ENCODE measurements at places on chromosomes 7 and 10. TPM values are rescaled to one million over a fixed set of nuclear protein-coding genes. Genes with fewer than 3 reads are reported as not detected.
A peak's percentile ranks its signal among the peaks of the same experiment; 100 is the strongest.

DNA sequence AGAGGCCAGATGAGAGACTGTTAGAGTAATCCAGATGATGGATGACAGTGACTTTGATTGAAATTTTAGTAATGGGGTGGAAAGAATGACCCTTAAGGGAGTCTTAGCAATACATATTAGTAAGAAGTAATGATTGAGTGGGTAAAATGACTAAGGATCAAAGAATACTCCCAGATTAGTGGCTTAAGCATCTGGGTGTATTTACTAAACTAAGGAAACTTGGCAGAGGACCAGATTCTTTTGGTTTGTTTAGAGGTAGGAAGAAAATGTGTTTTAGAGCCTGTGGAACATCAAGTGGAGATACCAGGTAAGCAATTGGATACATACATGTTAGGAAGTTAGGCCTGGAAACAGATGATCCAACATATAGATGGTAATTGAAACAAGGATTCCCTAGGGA lies 58.8 kb upstream of the ADRA2A start:
- no peaks in the 10 kb centered on the region for H3K4me1 ChIP-seq
- DNase-seq, result no peak
- H3K36me3 ChIP-seq, result peaks cover 36% of the 10 kb centered on the region
- no peaks in the 10 kb centered on the region for H3K27me3 ChIP-seq
- H3K4me3 ChIP-seq, result no peak overlapping the region

GRCh38 chr7:22338877-22339276 lies 18.1 kb downstream of the RAPGEF5 start:
- H3K4me1 ChIP-seq, result peaks cover 11% of the 10 kb centered on the region
- no peak overlapping the region for H3K4me3 ChIP-seq
- H3K36me3 ChIP-seq, result no peaks in the 10 kb centered on the region
- DNase-seq, result no peak

Gene ZNF853
- 13.7 TPM for total RNA-seq

Gene SEMA4G
- total RNA-seq, result 57.1 TPM

- no peaks in the 10 kb centered on the region for H3K4me1 ChIP-seq
- no peaks in the 10 kb centered on the region for H3K36me3 ChIP-seq
- no peak for DNase-seq
Measured at GRCh38 chr10:111875725-111876124, 307.8 kb downstream of the GPAM start.

DNA sequence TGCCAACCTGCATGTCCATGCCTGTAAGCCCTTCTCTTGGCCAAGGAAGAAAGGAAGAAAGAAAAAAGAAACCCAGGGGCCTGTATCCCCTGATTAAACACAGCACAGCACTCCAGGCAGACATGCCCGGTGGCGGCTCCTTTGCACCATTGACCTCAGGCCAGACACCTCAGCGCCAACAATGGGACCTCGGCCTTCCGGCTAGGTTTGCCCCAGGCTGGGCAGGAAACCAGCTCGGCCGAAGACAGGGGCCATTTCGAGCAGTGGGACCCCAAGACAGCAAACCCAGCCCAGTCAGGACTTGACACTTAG lies 2.8 kb downstream of the HOXA10 start:
- no peak for DNase-seq
- peaks cover 4% of the 10 kb centered on the region for H3K4me1 ChIP-seq
- no peak overlapping the region for H3K4me3 ChIP-seq
- peaks cover 84% of the 10 kb centered on the region for H3K27me3 ChIP-seq
- no peak overlapping the region for H3K27ac ChIP-seq

Gene PRKAR2B
- 20.3 TPM for total RNA-seq

- H3K27me3 ChIP-seq, result peaks cover 31% of the 10 kb centered on the region
- H3K4me1 ChIP-seq, result no peaks in the 10 kb centered on the region
- H3K36me3 ChIP-seq, result no peaks in the 10 kb centered on the region
- H3K4me3 ChIP-seq, result no peak overlapping the region
- H3K27ac ChIP-seq, result no peak overlapping the region
Measured at GRCh38 chr10:69742928-69743602, 58.6 kb upstream of the COL13A1 start.

DNA sequence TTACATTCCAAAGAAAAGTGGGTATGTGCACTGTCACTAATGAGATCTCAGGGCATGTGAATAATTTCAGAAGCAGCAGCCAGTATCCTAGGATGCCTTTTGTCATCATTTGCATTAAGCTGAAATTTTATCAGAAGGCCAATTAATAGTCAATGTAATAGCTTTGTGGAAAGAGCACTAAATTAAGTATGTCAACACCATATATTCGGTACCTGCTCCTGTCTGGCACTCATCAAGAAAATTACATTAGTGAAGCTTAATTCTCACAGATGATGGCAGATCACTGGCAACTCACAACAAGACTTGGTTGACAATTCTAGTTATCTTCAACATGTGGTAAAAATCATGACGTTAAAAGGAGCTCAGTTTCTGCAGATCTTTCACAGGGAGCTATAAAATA lies 271.4 kb downstream of the PARD3 start:
- peaks cover 18% of the 10 kb centered on the region for H3K4me1 ChIP-seq
- H3K27me3 ChIP-seq, result no peaks in the 10 kb centered on the region
- no peak overlapping the region for H3K4me3 ChIP-seq
- DNase-seq, result no peak

Gene CLRN3
- total RNA-seq, result 2.7 TPM

GRCh38 chr10:49212076-49212475 lies 23.9 kb upstream of the TMEM273 start:
- no peaks in the 10 kb centered on the region for H3K4me1 ChIP-seq
- H3K36me3 ChIP-seq, result no peaks in the 10 kb centered on the region
- peaks cover 21% of the 10 kb centered on the region for H3K27me3 ChIP-seq

GRCh38 chr10:109784236-109784635 lies 139.1 kb downstream of the XPNPEP1 start:
- H3K27me3 ChIP-seq, result no peaks in the 10 kb centered on the region
- no peak overlapping the region for H3K4me3 ChIP-seq
- no peaks in the 10 kb centered on the region for H3K4me1 ChIP-seq
- no peak overlapping the region for H3K27ac ChIP-seq
- H3K36me3 ChIP-seq, result no peaks in the 10 kb centered on the region
- DNase-seq, result no peak

- no peaks in the 10 kb centered on the region for H3K36me3 ChIP-seq
- H3K27ac ChIP-seq, result no peak overlapping the region
- H3K4me3 ChIP-seq, result no peak overlapping the region
Measured at GRCh38 chr10:78474743-78475142, 441.1 kb downstream of the RPS24 start.

- H3K4me3 ChIP-seq, result no peak overlapping the region
- H3K4me1 ChIP-seq, result peaks cover 22% of the 10 kb centered on the region
- no peaks in the 10 kb centered on the region for H3K27me3 ChIP-seq
- DNase-seq, result no peak
Measured at GRCh38 chr10:25383686-25384085, 208.9 kb downstream of the GPR158 start.

GRCh38 chr7:39880556-39880955 lies 69.5 kb upstream of the CDK13 start:
- H3K27me3 ChIP-seq, result no peaks in the 10 kb centered on the region
- H3K27ac ChIP-seq, result peak overlapping the region; percentile 54
- H3K4me1 ChIP-seq, result peaks cover 1% of the 10 kb centered on the region
- DNase-seq, result no peak
- no peak overlapping the region for H3K4me3 ChIP-seq
- no peaks in the 10 kb centered on the region for H3K36me3 ChIP-seq

DNA sequence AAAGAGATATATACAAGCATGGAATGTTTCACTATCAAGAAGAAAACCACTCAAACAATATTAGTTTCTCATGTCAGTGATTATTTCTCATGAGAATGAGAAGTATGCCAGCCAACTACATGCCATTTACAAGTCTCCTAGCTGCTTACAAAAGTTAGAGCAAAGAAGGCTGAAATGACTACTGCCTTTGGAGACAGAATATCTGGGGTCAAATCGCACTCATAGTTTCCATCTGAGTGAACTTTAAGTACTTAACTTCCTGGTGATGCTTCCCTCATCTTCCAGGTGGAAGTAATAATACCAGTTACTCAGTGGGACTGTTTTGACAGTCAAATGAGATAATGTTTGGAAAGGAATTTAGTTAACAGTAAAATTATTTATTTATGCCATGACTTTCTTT lies 42.0 kb upstream of the RHOBTB1 start:
- peaks cover 14% of the 10 kb centered on the region for H3K27me3 ChIP-seq
- peaks cover 4% of the 10 kb centered on the region for H3K4me1 ChIP-seq
- no peak overlapping the region for H3K4me3 ChIP-seq
- no peaks in the 10 kb centered on the region for H3K36me3 ChIP-seq
- H3K27ac ChIP-seq, result no peak overlapping the region

DNA sequence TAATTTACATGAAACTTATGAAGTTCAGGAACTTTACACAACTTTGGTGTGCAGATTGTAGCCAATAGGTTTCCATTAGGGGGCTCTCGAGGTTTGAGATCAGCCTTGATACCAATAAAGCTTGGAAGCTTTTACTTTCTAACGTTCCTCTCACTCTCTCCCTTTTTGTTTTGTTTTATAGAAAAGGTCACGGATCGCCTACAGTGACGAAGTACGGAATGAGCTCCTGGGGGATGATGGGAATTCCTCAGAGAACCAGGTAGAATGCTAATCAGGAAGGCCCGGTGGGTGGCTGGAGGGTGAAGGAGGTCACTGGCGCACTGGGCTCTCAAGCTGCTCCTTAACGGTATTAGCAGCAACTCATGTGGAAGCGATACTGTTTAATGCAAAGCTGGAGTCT lies 79.9 kb downstream of the VTI1A start:
- peaks cover 4% of the 10 kb centered on the region for H3K4me1 ChIP-seq
- H3K36me3 ChIP-seq, result peaks cover 4% of the 10 kb centered on the region
- H3K27me3 ChIP-seq, result no peaks in the 10 kb centered on the region
- no peak overlapping the region for H3K27ac ChIP-seq

Gene ERVW-1
- total RNA-seq, result not detected

Gene ACTL6B
- 4.2 TPM for total RNA-seq

Gene CPEB3
- total RNA-seq, result 2.3 TPM

- H3K4me3 ChIP-seq, result no peak overlapping the region
- DNase-seq, result no peak
- H3K27me3 ChIP-seq, result no peaks in the 10 kb centered on the region
- H3K36me3 ChIP-seq, result no peaks in the 10 kb centered on the region
Measured at GRCh38 chr7:51035716-51036115, 253.0 kb upstream of the GRB10 start.

DNA sequence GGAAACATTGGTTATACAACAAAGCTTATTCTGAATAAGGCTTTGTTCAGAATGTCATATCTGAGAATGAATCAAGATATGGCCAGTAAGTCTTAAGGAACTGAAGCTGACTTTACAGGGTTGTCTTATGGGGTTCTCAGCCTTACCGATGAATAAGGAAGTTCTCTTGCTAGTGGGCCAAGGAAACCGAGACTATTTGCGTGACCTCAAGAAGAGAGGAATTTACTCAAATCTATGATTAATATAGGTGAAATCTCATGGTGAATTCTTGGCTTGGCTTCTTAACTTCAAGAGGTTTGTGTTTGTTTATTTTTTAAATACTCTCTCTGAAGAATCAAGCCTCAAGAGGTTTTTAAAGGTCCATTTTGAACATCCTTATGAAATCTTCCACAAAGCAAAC lies 4.7 kb upstream of the MRLN start:
- peaks cover 9% of the 10 kb centered on the region for H3K4me1 ChIP-seq
- peaks cover 1% of the 10 kb centered on the region for H3K36me3 ChIP-seq
- H3K4me3 ChIP-seq, result no peak overlapping the region

DNA sequence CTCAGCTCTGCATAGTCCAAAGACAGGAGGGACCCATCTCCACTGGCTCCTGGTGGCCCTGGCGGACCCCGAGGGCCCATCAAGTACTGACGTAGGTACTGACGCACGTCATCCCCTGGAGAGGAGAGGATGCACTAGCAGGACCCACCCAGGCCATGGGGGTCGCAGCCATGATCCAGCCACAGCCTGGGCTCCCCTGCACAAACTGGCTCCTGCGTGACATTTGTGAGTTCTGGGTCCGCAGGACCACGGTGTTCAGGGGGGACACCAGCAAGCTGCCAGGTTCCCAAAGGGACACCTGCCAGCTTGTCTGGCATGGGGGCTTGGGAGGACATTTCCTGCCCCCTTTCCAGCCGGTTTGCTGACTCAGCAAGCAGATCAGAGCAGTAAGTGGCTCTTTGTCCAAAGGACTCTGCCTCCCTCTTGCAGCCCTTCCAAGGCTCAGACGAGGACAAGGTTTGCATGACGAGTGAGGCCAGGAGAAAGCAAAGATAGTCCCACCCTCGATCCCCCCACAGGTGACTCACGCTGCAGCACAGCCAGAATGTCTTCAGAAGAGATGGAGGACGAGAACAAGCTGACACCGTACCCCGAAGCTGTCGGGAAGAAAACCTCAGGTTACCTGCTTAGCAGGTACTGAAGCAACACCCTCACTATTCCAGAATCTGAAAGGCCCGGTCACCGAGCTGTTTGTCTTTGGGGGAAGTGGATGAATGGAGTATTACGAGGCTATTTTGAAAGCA lies 49.0 kb downstream of the COL17A1 start:
- H3K4me3 ChIP-seq, result no peak overlapping the region
- peaks cover 1% of the 10 kb centered on the region for H3K36me3 ChIP-seq
- no peaks in the 10 kb centered on the region for H3K27me3 ChIP-seq
- H3K27ac ChIP-seq, result no peak overlapping the region
- no peaks in the 10 kb centered on the region for H3K4me1 ChIP-seq

- DNase-seq, result no peak
- H3K27me3 ChIP-seq, result peaks cover 31% of the 10 kb centered on the region
- H3K4me1 ChIP-seq, result peaks cover 13% of the 10 kb centered on the region
Measured at GRCh38 chr7:26538216-26538615, 246.6 kb downstream of the SNX10 start.

DNA sequence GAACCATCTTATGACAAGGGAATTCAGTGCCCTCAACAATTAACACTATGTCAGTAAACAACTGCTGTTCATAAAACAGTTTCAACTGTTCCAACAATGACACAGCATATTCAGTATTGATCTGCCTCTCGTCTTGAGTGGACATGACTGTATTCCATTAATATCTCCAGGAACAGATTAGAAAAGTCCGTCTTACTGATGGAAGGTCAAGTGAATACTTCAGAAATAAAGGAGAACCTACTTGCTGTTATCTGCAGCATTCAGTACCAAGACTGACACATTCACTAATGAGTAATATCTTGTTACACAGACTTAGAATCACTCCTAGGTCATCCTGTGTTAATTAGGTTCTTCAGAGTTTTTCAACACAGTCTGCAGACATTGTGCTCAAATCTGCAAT lies 12.1 kb downstream of the KBTBD2 start:
- no peak overlapping the region for H3K4me3 ChIP-seq
- H3K27me3 ChIP-seq, result no peaks in the 10 kb centered on the region
- H3K36me3 ChIP-seq, result peaks cover 2% of the 10 kb centered on the region
- peak overlapping the region; percentile 26 for H3K27ac ChIP-seq
